ENCODE measurements at places on chromosomes 12 and 14.

DNA sequence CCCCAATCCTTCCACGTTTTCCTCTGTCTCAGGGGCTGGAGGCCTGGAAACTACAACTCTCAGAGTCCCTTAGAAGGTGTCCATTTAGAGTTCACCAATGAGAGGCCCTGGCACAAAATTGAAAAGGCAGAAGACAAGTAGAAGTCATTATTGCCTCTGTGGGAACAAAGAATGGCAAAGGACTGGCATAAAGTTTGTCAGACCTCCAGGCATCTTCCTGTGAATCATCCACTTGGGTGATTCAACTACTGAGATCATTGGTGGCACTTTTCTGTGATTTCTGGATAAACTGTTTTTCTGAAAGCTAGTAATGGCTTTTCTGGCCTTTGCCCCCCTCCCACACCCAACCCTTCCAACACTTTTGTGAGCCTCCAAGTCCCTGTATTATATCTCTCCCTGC, 42.6 kb upstream of the C12orf42 start:
- no peak for DNase-seq

- no peak for DNase-seq
Observed at GRCh38 chr14:94823556-94824341, 53.8 kb upstream of the GSC start.

GRCh38 chr12:24047326-24047725, 97.9 kb upstream of the SOX5 start:
- DNase-seq: no peak

DNA sequence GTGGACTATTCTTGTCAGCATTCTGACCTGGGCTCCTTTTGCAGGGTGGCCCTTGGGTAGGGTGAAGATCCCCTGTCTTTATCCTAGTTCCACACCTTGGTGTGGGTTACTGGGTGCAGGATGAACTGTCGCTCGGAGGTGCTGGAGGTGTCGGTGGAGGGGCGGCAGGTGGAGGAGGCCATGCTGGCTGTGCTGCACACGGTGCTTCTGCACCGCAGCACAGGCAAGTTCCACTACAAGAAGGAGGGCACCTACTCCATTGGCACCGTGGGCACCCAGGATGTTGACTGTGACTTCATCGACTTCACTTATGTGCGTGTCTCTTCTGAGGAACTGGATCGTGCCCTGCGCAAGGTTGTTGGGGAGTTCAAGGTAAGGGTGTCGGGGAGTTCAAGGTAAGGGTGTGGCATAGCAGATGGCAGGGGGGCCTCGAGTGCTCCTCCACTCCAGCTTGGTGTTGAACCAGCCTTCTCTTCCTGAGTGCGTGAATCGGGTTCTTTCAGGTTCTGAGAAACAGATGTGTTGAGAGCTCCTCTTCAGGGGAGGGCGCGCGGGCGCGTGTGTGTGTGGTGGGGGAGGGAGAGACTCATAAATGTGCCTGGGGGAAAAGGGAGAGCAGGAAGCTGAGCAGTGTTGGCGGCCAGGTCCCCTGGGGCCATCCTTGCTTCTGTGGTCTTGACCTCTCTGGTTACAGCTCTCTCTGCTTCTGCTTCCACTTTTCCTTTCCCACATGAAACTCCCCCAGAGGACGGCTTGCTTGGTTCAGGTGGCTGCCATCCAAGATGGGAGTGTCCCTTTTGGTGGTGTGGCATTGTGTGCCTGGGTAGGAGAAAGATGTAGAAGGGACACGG, 4.0 kb downstream of the ATG101 start:
- no peak for DNase-seq

DNA sequence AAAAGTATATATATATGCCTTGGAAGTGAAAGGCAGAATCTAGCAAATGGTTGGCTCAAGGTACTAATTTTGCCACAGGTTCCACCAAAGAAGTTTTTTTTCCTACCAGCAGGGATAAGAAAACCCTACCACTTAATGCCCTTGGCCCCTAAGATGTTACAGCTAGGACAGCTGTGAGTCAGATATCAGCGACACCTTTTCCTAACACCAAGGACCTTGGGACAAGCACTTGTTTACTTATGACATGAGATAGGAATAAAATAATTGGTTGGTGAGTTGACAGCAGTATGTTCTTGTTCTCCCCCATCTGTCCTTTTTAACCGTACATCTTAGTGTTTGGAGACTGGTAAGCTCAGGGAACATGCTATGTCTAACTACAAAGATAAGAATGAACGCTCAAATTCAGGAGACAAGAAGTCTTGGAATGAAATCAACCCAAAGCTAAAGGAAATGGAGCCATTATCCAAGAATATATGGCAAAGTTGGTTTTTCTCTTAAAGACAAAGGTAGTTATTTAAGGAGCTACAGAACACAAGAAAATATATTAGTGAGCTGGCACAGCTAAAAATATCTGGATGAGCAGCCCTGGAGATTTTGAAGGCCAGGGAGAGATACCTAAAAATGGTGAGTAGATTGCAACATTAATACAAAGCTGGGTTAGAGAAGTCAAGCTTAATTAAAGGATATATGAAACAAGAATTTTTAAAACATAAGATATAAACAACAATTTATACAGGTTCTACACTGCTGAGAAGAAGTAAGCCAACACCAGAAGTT, 126.8 kb downstream of the TMTC1 start:
- no peak for DNase-seq

DNA sequence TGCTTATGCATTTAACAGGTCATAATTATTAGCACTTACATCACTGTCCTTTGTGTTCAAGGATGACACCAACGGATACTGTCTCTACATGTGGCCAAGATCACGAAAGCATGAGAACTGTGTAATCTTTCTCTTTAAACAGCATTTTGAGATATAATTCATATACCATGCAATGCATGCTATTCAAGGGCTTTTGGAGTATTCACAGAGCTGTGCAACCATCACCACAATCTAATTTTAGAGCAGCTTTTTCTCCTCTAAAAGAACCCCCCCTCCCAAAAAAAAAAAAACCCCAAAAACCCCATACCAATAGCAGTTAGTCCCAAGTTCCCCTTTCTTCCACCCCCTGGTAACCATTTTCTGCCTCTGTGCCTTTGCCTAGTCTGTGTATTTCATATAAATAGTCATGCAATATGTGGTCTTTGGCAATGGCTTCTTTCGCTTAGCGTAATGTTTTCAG, 60.6 kb downstream of the SPRING1 start:
- DNase-seq: no peak

Data from T-helper 2 cell (primary cell).